ENCODE measurements at places on chromosomes 16 and 17.

DNA sequence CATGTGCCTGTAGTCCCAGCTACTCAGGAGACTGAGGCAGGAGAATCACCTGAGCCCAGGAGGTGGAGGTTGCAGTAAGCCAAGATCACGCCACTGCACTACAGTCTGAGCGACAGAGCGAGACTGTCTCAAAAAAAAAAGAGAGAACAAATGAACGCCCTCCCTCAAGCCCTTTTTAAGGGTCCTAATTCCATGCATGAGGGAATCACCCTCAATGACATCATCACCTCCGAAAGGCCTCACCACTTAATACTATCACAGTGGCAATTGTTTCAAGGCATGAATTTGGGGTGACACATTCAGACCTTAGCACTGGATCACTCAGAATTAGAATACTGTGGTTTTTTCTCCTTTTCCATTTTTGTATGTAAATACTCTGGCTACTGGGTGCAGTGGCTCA is 57.8 kb downstream of the CHD9NB start:
- no peak for DNase-seq

DNA sequence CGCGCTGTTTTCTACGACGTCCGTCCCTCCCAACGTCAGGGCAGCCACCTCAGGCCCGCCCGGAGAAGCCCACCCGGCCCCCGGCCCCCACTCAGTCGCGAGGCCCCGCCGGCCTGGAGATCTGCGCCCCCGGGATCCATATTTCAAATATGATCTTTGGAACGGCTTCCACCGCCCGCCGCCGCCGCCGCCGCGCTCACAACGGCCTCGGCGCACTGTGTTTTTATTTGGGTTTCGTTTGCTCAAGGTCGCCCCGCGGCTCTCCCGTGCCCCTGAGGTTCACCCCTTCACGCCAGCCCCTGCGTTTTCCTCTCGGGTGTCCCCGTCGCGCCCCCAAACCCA is 4.2 kb upstream of the CBX4 start:
- DNase-seq, result no peak

GRCh38 chr17:752620-753219 is 656 bp upstream of the GEMIN4 start:
- peak; percentile 36 for DNase-seq

DNA sequence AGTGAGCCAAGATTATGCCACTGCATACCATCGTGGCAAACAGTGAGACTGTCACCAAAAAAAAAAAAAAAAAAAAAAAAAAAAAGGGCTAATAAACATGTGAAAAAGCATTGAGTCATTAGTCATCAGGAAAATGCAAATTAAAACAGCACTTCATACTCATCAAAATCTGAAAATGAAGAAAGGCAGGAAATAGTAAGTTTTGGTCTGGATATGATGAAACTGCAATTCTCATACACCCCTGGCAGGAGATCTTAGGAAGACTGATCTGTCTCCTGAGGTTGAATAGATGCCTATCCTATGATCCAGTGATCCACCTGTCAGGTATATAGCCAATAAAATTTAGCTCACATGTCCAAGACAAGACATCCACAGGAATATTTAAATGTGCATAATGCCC is 212.7 kb downstream of the CPPED1 start:
- no peak for DNase-seq

DNA sequence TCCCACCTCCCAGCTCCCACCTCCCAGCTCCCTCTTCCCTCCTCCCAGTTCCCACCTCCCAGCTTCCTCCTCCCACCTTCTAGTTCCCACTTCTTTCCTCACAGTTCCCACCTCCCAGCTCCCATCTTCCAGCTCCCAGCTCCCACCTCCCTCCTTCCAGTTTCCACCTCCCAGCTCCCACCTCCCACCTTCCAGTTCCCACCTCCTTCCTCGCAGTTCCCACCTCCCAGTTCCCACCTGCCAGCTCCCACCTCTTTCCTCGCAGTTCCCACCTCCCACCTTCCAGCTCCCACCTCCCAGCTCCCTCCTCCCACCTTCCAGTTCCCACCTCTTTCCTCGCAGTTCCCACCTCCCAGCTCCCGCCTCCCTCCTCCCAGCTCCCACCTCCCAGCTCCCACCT is 10.4 kb upstream of the MC1R start:
- DNase-seq, result no peak

DNA sequence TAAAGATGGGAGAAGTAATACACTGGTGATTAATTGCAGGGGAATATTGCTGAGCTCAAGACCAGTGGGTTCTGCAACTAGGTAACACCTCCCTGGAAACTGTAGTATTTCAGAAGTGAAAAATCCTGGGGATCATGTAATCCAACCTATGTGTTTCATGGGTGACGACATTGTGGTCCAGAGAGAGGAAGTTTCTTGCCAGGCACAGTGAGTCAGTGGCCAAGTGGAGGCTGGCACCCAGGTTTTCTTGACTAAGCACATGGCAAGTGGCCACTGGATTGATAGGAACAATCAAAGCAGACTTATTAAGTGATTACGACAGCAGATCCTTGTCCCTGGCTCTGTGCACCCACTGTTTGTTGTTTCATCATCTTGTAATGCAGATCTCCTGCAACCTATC is 14.6 kb upstream of the CIITA start:
- DNase-seq, result no peak

GRCh38 chr17:38888842-38889241 is 19.0 kb downstream of the LASP1 start:
- no peak for DNase-seq

DNA sequence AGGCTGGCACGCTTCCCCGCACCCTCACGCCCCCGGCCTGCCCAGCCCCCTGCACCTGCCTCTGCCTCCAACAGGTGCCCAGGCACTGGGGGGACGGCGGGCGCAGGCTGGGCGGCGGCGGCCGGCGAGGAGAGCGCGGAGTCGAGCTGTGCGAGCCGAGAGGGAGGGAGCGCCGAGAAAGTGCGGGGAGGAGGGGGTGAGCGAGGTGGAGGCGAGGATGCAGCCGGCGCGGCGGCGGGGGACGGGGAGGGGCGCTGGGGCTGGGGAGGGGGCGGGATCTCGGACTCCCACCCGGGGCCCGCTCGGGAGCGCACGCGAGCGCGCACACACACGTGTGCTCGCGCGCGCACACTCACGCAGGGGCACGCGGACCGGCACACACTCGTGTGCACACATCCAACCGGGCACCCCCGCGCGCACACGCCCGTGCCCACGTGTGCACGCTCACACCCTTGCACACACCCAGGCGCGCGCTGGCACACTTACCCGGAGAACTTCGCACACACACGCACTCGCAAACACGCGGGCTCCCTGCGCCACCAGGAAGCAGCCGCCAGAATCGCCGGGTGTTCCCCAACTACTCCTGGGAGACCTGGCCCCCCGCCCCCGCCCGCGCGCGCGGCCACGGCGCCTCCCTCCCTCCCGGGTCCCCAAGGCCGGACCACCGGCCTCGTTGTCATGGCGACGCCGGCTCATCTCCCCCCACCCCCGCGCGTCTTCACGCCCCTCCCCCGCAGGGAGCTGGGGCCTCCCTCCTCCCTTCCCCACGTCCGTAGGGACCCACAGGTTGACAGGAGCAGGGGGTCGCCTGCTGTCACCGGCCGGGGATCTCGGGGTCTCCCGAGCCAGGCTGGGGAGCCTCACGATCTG is at the start of gene DOC2A:
Gene DOC2A, minus strand, starts transcription at position 184 of the 870 bp plus-strand sequence. CDS start 805 bp downstream, outside the sequence.
- DNase-seq, result peak; percentile 78

DNA sequence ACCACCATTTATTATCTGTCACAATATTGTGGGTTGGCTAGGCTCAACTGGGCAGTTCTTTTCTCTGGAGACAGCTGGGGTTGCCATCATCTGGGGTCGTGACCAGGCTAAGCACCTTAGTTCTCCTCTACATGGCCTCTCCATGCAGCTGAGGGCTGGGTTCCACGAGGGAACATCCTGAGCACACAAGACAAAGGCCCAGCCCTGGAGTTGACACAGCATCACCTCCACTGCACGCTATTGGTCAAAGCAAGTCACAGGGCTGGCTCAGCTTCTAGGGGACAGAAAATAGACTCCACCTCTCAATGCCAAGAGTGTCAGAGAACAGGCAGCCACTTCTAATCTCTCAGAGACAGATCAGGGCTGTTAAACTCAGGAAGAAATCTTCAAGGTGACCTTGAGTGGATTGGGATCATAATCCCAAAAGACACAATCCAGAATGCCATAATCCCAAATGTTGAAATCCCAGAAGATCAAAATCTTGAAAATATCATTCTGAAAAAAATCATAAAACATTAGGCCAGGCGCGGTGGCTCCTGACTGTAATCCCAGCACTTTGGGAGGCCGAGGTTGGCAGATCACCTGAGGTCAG is 13.0 kb upstream of the USP10 start:
- DNase-seq, result no peak

DNA sequence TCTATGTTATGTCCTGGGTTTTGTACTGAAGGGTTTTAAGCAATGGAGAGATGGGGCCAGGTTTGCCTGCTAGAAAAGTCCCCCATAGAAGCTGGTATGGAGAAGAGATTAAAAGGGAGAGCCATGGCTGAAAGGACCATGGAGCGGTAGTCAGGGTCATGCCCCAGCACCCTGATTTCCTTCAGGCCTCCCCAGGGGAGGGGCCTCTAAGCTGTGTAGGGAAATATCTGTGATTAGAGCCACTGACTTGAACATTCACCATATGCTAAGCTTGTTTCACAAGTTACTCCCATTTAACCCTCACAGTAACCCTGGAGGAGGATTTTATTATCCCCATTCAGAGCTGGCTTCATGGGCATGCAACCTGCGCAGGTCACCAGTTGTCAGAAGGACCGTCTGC is 3.8 kb upstream of the ATP2A3 start:
- no peak for DNase-seq

DNA sequence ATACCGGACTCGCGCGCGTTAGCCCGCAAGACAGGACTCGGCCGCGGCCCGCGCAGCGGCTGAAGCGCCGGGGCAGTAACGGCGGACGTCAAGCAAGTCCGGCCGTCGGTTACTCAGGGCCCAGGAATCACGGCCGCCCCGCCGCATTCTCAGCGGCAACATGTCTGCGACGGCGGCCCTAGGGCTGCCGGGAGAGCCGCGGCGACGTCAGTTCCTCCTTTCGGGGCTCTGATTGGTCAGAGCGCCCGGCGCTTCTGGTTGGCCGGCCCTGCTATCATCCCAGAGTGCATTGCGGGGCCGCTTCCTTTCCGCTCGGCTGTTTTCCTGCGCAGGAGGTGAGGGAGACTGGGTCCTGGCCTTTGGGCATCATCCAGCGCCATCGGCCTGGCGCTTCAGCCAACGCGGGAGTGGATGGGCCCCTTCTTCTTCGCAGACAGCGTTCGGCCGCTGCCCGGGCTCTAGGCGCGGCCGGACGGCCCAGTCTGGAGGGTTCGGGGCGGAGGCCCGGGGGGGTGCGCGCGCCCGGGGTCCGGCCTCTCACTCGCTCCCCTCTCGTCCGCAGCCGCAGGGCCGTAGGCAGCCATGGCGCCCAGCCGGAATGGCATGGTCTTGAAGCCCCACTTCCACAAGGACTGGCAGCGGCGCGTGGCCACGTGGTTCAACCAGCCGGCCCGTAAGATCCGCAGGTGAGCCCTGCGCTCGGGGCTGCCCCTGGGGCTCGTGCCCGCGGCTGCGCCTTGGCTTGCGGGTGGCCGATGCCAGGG is at the start of gene RPL13:
Gene RPL13, plus strand, starts transcription at position 305 of the 764 bp plus-strand sequence. Its CDS starts 278 bp downstream, at position 583.
- DNase-seq, result peak; percentile 98

DNA sequence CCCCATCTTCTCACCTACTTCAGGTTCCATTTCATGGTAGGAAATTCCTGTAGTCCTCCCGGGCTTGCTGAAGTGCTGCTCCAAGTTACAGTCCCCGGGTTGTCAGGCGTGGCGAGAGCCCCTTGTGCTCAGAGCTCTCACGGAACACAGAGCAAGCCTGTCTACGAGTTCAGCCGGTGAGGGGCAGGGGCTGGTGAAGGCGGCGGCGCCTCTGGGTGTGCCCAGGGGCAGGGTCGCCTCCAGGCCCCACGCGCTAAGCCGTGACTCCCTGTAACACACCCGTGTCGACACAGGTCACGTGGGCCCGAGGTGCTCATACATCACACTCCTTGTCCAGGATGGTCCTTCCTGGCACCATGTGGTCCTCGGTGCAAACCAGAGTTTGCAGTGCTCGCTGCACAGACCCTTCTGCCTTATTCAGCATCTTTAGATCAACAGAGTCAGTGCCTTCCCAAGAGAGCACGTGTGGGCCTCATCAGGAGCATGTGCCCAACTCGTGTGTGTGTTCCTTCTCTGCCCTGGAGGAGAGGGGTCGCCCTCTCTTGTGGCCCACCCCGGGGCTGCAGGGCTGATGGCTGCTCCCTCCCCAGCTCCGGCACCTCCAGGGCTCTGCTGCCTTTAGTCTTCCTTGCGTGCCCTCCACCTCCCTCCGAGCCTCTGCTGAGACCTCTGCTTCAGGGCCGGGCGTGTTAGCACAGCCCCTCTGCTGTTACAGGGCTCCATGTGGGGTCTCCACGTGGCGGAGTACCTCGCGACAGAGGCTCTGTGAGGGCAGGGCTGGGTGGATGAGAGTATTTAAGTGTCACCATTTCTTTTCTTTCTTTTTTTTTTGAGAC is 51.2 kb downstream of the WDR45B start:
- no peak for DNase-seq

GRCh38 chr17:32486701-32487472 is at the start of gene CDK5R1:
CDK5R1 (plus strand) TSS chr17:32486993; CDS start chr17:32487621, 628 bp downstream.
- DNase-seq, result peak; percentile 94

- no peak for DNase-seq
These were observed 2.6 kb downstream of the MAP2K3 start for GRCh38 chr17:21286909-21287702.

DNA sequence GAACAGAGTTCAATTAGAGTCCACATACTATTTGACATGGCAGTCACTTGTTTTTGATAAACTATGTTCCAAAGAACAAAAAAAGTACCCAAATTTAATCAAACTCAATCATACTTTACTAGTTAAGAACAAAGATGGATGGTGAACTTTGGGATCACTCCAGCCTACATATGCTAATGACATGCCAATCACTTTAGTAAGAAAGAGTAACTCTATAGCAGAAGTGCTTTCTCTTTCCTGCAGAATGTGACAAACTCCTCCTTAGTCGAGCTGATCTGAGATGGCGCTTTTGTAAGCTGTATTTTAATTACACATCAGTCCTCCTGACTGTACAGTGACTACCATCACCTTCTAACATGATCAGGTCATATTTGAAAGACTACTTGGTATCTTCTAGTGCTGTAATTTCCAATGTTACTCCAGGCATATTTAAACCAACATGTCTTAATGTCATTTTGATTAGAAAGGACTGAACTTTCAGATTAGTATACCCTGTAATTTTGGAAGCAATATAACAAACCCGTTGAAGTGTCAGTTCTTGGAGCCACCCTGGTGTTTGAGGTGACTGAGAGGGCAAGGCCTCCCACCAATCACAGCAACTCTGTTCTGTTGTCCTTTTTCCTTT is 4.1 kb downstream of the NETO2 start:
- no peak for DNase-seq

DNA sequence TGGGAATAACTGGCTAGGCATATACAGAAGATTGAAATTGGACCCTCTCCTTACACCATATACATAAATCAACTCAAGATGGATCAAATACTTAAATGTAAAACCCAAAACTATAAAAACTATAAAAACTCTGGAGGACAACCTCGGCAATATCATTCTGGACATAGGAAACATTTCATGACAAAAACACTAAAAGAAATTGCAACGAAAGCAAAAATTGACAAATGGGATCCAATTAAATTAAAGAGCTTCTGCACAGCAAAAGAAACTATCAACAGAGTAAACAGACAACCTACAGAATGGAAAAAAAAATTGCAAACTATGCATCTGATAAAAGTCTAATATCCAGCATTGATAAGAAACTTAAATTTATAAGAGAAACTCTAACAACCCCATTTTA is 503.7 kb upstream of the C16orf82 start:
- no peak for DNase-seq

Measured in neural progenitor cell (in vitro differentiated cells).